ENCODE measurements at places on chromosomes 12 and 14.

- DNase-seq: no peak
These were observed 6.9 kb downstream of the TGM1 start for GRCh38 chr14:24255931-24256711.

- no peak for DNase-seq
These were observed 8.4 kb upstream of the HHIPL1 start for GRCh38 chr14:99636487-99636886.

- no peak for DNase-seq
These were observed 118.0 kb upstream of the CCDC198 start for GRCh38 chr14:57611555-57612075.

DNA sequence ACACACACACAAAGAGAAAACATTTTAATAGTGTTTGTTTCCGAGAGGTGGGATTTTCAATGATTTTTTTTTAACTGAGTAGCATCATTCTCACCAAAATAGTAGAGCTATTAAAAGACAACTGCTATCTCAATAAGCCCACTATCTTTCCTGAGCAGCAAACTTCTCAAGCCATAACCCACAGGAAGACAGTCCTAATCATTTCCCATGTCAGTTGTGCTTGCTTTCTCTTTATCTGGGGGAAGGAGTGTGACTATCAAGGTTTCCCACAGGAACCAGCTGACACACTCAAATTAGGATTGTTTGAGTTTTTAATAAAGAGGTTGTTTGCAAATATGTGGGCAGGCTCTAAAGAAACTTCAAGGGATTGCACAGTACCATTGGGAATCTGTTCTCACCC, 4.9 kb upstream of the MAX start:
- no peak for DNase-seq

GRCh38 chr14:49865431-49865859, 12.9 kb upstream of the NEMF start:
- peak; percentile 61 for DNase-seq
